Activated CD8-positive, alpha-beta memory T cell treated with anti-CD3 and anti-CD28 coated beads for 48 hours (primary cell): ENCODE measurements at places on chromosomes 11 and 22.

GRCh38 chr22:39808081-39808480 lies 85.5 kb downstream of the ENTHD1 start:
- no peak for DNase-seq

GRCh38 chr11:13288375-13289029 lies 10.9 kb downstream of the BMAL1 start:
- DNase-seq = no peak

DNA sequence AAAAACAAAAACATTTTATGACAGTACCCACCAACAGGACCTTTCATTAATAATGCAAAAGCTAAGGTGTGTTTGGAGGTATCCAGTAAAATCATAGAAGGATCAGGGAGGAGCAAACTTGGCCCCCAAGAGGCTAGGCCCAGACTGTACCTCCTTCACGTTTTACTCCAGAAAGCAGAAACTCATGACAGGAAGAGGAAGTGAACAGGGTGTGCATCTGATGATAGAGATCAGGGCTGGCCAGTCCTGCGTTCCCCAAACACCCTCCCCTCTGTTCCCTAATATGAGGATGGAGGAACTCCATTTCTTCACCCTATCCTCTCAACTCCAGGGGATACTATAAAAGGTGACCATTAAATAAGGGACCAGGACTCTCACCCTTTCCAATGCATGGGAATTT lies 10.2 kb upstream of the MS4A12 start:
- DNase-seq = no peak

- DNase-seq = no peak
These were observed 64.2 kb downstream of the HIPK3 start for GRCh38 chr11:33321422-33321821.

GRCh38 chr11:5679811-5680210 lies 5.1 kb downstream of the TRIM5 start:
- no peak for DNase-seq

DNA sequence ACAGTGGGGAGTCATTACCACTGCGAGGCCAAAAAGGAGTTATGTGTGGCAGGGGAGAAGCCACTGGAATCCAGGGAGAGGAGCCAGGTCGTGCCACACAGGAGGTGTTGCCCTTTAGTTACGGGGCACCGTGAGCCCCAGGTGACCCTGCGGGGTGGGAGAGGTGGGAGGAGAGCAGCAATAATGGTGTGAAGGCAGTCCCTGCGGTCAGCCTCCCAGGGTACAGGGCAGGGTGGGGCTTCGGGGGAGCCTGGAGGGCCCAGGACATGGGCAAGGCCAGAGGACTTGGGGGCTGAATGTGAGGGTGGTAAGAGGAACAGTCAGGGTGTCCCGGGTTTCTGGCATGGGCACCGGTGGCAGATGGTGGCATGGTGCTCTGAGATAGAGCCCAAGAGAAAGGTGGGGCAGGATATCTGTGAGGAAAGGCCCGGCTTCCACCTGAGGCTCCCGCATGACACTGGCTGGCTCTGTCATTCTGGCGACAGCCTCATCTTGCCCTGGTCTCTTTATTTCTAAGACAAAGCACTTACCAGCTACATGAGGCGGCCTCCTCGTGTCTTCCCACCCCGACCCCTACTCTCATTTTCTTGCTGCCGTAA lies 82.6 kb upstream of the LMO1 start:
- no peak for DNase-seq

DNA sequence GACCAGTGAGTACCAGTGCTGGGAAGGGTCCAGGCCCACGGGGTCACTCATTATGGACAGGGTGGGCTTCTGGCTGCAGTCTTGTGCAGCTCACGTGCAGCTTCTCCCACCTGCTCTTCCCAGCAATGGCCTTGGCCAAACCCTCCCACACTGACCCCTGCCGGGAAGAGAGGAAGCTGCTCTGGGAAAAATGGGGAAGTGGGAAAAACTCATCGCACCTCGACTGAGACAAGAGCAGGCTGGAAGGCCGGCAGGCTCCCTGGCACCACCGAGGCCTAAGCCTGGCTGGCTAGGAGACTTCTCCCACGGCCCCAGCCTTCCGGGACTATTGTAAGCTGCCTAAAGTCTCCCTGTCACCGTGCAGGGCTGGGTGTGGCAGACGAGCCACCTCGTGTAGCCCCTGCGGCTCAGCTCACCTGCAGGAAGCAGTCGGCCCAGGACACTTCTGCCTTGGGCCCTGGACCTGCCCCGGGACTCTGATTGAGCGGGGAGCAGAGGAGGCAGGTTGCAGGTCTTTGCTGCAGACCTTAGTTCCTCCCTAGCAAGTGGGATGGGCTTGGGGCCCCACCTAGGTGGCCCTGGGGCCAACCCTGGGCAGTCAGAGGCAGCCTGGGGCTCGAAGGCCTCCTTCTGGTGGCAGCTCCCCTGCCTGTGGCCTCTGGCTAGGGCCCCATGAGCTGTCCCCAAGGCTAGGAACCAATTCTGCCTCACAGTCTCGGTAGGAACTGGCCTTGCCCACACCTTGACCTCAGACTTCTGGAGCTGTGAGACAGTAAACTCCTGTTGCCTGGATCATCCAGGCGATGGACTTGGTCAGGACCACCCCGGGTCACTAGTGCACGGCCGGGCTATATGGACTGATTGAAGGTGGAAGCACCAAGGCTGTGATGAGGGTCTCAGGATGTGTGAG lies 23.1 kb downstream of the MRGPRG start:
- DNase-seq = no peak

- no peak for DNase-seq
These were observed 419.9 kb downstream of the LRRC4C start for GRCh38 chr11:41039592-41039991.

- DNase-seq = no peak
These were observed 56.3 kb upstream of the SOX6 start for GRCh38 chr11:16412525-16413172.

DNA sequence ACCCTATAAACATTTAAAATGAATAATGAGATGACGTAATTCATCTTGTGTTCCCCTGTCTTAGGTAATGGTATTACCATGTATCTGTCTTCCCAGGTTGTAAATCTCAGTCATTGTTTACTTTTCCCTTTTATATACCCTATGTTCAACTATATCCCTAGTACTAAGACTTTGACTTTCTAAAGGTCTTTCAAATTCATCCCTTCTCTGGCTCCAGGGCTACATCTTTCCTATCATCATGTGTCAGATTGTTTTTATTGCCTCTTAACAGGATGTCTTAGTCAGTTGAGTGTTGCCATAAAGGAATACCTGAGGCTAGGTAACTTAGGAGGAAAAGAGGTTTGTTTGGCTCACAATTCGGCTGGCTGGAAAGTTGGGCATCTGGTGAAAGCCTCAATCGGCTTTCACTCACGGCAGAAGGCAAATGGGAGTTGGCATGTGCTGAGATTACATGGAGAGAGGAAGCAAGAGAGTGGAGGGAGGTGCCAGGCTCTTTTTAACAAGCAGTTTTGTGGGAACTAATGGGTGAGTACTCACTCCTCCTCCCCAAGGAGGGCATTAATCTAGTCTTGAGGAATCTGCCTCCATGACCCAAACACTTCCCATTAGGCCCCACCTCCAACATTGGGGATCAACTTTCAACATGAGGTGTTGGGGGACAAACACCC lies 11.6 kb upstream of the DLAT start:
- no peak for DNase-seq

GRCh38 chr11:124954590-124954955 lies 571 bp downstream of the CCDC15 start:
- no peak for DNase-seq
